ENCODE measurements at places on chromosomes 6 and 20.

GRCh38 chr20:8161264-8162071, 29.4 kb downstream of the PLCB1 start:
- DNase-seq = no peak

DNA sequence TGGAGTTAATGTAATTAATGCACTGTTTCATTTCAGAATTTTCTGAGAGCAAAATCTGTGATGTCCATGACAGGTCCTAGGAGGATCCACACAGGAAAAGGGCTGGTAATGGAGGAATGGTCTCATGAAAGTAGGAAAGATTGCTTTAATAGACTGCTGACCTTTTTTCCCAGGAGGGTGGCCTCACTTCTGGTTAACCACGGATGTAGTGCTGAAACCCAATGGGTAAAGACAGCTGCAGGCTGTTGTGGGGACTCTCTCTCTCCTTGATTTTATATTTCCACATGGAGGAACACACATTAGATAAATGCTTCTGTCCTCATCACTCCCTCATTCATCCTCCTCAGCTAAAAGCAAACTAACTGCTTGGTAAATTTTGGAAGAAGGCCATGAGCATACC, 23.6 kb upstream of the RIPOR2 start:
- no peak for DNase-seq

DNA sequence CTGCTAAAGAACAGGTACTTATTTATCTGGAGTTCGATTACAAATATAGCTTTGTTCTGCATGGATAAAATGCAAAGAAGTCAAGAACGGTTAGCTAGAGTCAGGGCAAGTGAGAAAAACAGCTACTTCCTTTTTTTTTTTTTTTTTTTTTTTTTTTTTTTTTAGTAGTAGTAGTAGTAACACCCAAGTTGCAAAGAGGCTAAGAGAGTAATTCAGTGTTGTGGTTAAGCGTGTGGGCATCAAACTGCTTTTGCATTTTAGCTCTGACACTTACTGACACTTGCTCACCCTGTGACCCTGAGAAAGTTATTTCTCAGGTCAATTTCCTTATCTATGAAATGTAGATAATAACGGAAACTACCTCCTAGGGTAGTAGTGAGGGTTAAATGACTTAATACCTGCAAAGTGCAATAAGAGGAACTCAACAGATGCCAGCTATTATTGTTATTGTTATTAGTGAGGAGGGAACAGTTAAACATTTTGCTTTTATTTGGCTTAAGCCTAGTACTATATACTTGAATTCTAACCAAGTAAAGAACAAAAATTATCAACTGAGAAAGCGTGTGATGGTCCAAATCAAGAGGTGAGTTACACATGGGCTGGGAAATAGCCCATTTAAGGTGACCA, 86.7 kb upstream of the BACH2 start:
- DNase-seq = peak; percentile 80

- no peak for DNase-seq
These were observed 750 bp downstream of the MAP7 start for GRCh38 chr6:136549300-136550044.

DNA sequence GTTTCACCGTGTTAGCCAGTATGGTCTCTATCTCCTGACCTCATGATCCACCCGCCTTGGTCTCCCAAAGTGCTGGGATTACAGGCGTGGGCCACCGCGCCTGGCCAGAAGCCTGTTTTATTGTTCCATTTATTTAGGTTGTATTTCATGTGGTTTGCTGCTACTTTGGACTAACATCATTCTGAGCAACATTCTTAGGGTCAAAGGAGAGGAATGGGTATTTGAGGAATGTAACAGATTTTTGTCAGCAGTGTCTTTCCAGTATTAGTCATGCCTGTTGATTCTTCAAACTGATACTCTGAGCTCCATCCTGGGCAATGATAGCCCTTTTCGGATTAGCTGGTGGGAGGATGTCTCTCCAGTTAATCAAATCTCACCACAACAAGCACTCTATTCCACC, 213.0 kb upstream of the CITED2 start:
- no peak for DNase-seq

- DNase-seq = no peak
These were observed 71.0 kb downstream of the PHF3 start for GRCh38 chr6:63706630-63707029.

DNA sequence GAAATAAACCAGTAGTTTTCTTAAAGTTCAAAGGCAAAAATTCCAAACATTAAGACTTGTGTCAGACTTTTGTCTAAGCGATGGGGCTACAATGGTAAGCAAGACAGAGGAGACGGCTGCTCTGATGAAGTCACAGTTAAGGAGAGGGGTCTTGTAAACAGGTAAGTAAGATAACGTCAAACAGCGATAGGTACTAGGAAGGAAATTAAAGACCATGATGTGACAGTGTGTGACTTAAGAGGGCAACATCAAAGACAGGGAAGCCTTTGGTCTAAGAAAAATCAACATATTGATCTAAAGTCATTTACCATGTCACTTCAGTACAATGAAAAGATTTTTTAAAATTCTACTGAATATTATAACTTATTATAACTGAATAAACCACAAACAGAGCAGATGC, 23.1 kb downstream of the NUDT3 start:
- DNase-seq = no peak

DNA sequence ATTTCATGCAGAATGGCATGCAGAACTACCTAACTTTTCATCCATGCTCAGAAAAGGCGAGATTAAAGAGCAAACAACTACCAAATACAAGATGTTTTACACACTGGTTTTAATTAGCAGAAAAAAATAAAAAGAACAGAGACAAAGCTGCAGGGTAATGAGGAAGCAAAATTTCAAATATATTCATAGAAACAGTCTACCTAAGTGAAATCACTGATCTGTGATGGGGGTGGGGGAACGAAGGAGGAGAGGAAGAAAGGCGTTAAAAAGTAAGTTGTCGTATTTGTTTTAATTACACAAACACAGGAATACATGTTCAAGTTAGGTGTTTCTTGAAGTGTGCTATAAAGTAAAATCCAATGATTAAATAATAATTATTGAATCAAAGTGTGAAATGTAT, 42.1 kb downstream of the MAP3K7 start:
- no peak for DNase-seq

DNA sequence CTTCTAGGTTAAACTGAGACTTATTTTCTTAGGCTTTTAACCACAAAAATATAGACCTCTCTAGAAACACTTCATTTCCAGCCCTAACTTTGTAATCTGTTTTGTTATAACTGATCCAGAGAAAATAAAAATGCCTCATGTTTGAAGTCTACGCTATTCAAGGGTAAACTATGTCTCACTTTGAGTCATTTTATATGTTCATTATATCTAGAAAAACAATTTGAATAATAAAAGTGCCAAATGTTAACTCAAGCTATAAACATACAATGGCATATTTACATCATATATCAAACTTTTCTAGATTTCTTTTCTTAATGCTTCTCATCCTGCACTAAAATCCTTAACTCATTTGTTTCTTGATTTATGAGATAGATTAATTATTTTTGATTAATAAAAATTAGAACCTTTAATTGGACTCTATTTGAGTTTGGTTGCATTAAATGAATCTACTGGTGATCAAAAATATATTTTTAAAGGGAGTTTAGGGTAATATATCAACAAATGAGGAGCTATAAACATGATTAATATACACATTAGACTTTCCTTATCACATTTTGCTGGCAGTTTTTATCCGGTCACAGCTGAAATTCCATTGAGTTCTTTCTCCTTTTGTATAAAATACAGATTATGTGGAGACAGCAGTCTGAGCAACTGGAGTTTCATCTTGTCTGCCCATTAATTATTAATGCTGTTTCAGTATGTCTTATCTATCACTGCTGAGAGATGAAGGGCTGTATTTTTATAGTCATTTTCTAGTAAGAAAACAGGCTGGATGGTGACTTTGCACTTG, 246.5 kb downstream of the TBX18 start:
- no peak for DNase-seq

- DNase-seq = no peak
These were observed 104.0 kb upstream of the GPR6 start for GRCh38 chr6:109874086-109874485.

- no peak for DNase-seq
These were observed 59.5 kb downstream of the PLEKHG1 start for GRCh38 chr6:150659046-150659763.

GRCh38 chr6:148720897-148721296, 25.9 kb upstream of the UST start:
- DNase-seq = no peak

DNA sequence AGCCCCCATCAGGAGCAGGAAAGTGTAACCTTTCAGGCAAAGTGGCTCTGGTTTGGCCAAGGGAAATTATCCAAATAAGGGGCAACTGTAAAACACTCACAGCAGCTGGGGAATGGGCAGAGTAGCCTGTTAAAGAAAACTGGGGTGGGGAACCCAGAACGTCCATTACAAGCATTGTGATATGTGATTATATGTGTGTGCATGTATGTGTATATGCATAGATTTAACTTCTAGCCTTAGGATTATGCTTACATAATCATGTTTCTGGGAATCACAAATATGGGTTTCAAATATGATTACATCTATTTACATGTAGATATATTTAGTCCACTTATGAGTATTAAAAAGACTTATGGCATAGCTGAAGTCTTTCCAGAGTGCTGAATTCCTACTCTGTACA, 278.1 kb upstream of the JAG1 start:
- DNase-seq = no peak
